ENCODE measurements at places on chromosomes 1 and 21. TPM values are rescaled to one million over a fixed set of nuclear protein-coding genes. Genes with fewer than 3 reads are reported as not detected.

PRDM16 gene
- 0.11 TPM for total RNA-seq

CLDN17 gene
- total RNA-seq, result not detected

CORT gene
- total RNA-seq, result 0.17 TPM

ABCG1 gene
- total RNA-seq, result 186 TPM

TUT4 gene
- 14.5 TPM for total RNA-seq

CLDN8 gene
- total RNA-seq, result not detected

EPHA10 gene
- total RNA-seq, result under 0.01 TPM

Data from dermis lymphatic vessel endothelial cell (primary cell).